Umbilical cord (tissue), 2 donors: ENCODE measurements at places on chromosomes 3 and 15.

- DNase-seq: no peak
These were observed 121.6 kb downstream of the UBE2E2 start for GRCh38 chr3:23324745-23325144.

DNA sequence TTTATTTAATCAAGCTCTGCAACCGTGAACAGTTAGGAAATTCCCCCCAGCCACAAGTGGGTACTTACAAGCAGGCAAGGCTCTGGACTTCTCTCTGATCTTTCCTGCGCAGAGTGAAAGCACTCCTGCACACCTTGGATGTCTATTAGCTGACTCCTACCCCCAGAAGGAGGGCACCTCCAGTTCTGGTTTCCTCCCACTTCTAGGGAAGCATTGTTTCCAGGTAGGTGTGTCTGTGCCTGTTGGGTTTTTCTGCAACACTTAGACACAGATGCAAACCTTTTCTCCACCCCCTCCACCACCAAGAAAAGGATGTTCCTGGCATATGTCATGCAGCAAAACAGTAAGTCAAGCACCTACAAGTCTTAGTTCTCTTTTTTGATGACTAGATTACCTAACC is at the start of gene ZBED2:
ZBED2 (minus strand) TSS at position 115 of the 400 bp plus-strand sequence. CDS start 1,145 bp downstream, outside the sequence.
- DNase-seq: no peak

DNA sequence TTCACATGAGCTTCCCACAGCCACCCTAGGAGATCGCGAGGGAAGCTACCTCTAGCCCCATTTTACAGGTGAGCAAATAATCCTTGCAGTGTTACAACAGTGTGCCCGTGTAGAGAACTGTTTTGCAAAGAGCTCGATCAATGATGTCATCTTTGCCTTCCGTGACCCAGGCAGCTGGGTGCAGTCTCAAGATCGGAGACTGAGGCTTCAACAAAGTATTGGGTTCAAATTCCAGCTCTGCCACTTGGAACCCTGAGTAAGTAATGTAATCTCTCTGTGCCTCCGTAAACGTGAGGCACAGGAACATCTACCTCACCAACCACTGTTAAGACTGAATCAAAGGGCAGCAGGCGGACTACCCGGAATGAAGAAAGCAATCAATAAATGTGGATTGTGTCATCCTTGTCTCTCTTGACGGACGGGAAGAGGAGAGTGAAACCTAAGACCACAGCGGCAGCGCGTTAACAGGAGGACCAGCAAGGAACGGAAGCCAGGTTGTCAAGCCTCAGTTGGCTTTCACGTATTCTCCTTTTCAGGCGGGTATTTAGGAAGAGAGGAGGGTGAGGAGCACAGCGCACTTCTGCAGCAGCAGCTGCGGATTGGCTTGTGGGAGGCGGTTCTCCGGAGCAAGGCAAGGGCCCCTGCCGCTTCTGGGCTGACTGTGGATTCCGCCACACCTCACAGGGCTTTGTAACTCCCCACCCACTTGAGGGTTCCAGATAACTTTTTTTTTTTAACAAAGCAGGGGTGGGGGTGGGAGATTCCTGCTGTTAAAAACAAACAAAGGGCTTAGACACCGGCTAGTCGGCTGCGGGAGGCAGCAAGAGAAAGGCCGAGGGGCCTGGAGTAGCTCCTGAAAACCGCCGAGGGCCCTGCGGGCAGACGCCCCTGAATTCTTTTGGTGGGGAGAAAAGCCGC is 1.5 kb upstream of the SMAD3 start:
- peak; percentile 83 for DNase-seq

- no peak for DNase-seq
These were observed 341.9 kb upstream of the RORA start for GRCh38 chr15:61571026-61571425.

DNA sequence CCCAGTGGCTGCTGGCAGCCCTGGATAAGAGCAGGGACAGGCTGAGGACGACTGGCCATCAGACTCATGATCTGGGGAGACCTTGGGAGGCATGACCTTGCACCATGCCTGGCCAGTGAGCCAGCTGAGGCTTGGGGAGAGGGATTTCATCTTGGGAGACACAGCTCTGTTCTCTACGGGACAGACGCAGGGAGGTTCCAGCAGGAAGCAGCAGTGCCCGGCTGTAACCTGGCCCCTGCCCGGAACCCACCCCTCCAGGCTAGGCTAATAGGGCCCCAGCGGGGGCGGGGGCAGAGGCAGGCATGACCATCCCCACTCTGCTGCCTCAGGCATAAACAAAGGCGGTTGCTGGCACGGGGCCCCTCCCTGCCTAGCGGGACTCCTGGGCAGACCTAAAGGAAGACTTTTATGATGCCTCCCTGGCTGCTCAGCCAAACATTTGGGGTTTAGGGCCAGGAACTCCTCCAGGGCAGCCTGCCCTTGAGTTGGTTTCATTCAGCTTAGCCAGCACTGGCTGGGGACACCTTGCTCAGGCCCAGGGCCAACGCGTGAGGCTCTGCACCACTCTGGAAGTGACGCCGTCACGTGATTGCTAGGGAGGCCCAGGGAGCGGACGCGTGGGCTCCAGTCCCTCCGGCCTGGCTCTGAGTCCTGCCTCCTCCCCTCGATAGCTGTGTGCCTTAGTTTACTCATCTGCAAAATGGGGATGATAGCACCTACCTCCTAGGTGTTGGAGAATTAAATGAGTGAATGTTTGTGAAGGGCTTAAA is 27.6 kb downstream of the HDAC11 start:
- peak; percentile 51 for DNase-seq

GRCh38 chr15:45401665-45402161 is 23.4 kb upstream of the GATM start:
- DNase-seq: no peak

DNA sequence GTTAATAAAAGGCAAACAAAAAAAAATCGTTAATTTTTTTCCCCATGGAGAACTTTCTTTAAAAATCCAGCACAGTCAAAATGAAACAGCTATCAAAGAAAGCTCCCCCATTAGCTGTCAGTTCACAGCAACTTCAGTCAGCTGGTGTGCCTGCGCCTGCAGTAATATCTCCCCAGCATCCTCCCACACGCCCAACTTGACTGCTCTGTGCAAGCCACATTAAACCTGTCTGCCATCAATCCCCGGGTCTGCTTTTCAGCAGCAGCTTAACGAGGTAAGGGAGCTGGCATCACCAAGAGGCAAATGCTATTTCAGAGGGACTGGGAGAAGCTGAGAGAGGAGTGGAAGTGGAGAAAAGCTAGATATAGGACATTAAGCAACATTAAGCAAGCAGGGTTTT is 337.5 kb downstream of the GAP43 start:
- DNase-seq: peak; percentile 83

DNA sequence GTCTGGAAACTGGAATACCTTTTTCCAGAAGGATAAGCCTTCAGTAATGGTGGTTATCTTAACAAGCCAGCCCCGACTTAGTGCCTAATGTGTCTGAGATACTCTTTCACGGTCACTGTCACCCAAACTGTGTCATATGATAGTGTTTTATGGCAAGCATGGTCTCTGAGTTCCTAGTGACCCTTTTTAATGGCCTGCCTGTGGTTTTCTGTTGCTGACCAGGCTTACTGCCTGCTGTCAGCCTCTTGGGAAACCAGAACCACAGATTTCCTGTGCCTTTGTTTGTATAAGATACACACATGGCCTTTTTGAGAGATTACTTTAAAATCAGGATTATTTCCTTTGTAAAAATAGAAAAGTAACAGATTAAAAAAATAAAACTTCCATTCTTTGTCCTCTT is 22.4 kb downstream of the HPS3 start:
- DNase-seq: peak; percentile 12

DNA sequence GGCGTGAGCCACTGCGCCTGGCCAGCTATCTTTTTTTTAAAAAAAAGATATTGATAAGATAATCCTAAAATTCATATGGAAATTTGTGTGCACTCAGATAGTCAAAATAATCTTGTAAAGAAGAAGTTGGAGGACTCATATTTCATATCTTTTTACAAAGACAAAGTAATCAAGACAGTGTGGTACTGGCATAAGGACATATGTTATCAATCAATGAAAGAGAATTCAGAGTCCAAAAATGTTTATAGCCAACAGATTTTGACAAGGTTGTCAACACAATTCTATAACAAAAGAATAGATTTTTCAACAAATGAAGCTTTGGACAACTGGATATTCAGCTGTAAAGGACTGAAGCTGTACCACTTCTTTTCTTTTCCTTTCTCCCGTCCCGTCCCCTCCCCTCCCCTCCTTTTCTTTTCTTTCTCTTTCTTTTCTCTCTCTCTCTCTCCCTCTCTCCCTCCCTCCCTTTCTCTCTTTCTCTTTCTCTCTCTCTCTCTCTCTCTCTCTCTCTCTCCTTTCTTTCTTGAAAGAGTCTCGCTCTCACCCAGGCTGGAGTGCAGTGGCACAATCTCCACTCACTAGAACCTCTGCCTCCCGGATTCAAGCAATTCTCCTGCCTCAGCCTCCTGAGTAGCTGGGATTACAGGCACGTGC is 126.8 kb downstream of the GSK3B start:
- no peak for DNase-seq

DNA sequence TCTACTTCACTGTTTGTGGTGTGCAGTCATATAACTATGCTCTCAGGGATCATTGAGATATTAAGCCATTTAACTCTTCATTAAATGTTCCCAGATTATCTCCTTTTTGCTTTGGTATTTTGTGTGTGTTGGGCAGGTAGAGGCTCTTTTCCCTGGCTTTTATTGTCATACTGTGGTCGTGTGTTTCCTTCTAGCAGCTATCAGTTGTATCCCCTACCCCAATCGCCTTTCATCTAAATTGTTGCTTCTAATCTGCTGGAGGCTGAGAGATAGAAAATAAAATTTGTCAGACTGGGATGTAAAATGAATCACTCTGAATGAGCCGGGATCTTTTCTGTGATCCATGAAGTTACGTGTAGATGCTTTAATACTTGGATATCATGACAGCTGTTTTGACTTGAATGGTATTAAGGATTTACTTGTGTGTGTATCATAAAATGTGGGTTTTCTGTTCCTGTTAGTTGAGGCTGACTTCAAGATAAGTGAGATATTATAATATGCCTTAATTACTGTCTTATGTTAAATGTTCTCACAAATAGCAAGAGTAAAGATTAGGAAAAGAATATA is 9.2 kb downstream of the NFKBIZ start:
- DNase-seq: peak; percentile 69
